Right hindlimb (tissue), 1 donor: ENCODE measurements at places on chromosomes 3 and 15.

GRCh38 chr3:158100681-158101080, 5.5 kb downstream of the SHOX2 start:
- no peak for DNase-seq

- no peak for DNase-seq
These were observed 40.2 kb downstream of the CMTM8 start for GRCh38 chr3:32278714-32279113.

DNA sequence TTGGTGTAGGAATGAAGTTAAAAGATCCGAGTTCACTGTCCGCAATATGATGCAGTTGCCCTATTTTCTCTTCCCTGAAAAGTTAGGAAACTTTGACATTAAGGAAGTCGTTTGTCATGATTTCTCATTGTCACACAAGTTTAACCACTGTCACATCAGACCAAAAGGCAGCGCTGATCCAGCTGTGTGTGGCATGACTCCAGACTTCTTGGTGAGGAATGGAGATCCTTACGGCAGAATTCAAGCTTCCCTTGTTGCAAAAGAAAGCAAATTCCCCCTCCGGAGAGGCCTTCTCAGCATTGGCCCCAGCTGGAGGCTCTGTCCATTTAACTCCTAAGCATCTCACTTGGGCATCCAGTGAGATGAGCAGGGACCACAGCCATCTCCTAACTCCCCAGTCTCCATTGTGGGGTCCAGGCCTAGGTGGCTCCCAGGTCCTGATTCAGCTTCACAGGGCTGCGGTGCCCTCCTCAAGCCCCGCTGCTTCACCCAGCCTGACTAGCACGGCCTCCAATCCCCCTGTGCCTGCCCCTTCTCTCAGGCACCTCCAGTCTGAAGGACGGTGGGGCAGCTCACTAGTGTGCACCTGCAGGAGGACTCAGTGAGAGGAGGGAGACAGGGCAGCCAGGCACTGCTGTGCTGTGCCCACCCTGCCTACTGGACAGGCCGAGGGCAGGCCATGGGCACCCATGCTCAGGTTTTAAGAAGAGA, 159.5 kb downstream of the CHSY1 start:
- DNase-seq: no peak

- no peak for DNase-seq
These were observed 151.2 kb downstream of the FOXP1 start for GRCh38 chr3:71432044-71432975.
